ENCODE measurements at places on chromosomes 6 and 20. TPM values are rescaled to one million over a fixed set of nuclear protein-coding genes. Genes with fewer than 3 reads are reported as not detected.

- DNase-seq = no peak
These were observed 6.9 kb downstream of the TP53INP2 start for GRCh38 chr20:34710861-34711574.

Gene APOBEC2
- not detected for total RNA-seq

DNA sequence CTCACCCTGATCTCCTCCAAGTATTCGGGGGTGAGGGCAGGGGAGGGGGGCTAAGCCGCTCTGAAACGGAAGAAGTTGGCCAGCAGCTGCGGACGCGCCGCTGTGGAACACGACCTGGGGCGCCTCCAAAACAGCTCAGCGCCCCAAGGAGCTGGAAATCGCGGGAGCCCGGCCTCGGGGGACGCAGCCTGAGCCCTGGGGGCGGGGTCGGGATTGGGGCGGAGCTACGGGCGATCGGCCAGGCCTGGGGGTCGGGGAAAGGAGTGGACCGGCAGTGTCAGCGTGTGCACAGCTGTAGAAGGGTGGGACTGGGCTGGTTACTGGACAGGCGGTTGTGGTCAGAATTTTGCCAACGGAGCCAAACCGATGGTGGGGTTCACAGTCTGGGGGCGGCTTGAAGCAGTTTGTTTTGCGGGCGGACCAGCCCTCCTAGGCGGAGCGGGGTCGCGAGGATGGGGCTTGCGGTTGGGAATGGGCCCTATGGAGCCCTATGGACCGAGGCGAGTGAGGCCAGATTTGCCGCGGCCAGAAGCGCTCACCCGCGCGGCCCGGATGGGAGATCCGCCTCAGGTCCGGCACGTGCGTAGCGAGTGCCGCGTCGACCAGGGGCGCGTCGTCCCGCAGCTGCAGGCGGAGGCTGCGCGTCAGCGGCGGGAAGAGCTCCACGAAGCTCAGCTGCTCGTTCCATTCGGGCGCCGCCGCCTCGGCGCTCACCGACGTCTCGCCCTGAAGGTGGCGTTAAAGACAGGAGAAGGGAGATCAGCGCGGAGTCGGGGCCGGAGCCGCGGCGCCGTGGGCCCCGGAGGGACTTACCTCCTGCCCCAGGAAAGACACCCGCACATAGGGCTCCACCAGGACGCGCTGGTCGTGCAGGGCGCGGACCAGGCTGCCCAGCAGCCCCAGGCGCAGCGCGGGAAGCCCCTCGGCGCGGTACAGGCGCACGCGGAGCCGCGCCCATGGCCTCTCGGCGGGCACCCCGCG, 14.3 kb upstream of the SPAG4 start:
- DNase-seq = peak; percentile 66

DNA sequence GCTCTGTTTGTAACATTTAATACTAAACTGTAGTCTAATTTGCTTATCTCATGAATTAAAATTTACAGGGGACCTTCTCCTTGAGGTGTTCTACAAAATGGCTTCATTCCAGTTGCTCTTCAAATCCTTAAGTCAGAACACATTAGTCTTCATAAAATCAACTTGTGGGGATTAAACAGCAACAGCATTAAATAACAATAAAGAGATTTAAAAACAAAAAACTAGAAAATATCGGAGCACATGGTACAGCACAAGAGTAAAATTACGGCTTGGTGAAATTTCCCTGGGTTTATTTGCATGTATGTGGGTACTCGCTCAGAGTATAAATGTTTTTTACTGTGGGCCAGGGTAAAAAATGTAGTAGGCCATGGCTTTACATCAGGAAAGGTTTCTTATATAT, 12.0 kb downstream of the RRAGD start:
- no peak for DNase-seq

DNA sequence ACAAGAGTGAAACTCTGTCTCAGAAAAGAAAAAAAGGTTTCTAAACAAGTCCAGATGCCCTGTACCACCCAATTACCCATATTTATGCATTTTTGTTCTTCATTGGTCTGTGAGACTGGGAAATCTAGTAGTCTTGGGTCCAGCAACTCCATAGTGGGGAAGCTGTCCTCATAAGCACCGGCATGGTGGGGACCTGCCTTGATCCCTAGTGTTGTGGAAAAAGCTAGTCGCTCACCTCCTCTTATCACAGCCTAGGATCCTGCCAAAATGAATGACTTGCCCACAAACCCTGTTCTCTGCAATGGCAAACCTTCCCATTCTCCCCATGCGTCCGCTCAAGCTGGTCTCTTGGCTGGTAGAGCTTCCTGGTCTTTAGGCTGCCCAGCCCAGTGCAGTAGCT, 38.3 kb upstream of the GABRR1 start:
- no peak for DNase-seq

Gene PLAGL1
- 2.8 TPM for total RNA-seq

DNA sequence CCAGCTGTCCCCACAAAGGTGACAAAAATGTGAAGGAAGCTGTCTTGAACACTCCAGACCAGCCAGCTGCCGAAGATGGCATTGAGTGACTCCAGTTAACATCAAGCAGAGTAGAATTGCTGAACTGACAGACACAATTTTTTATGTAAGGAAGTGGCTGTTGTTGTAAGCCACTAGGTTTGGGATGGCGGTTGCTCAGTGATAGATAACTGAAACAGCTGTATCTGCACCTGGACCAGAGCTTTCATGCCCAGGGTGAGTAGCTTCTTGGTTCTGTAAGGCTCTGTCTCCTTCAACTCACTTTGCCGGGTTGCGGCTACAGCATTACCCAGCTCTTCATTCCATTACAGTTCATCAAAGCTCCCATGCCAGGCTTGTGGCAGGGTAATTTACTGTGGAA, 49.7 kb upstream of the DDR1 start:
- peak; percentile 19 for DNase-seq

DNA sequence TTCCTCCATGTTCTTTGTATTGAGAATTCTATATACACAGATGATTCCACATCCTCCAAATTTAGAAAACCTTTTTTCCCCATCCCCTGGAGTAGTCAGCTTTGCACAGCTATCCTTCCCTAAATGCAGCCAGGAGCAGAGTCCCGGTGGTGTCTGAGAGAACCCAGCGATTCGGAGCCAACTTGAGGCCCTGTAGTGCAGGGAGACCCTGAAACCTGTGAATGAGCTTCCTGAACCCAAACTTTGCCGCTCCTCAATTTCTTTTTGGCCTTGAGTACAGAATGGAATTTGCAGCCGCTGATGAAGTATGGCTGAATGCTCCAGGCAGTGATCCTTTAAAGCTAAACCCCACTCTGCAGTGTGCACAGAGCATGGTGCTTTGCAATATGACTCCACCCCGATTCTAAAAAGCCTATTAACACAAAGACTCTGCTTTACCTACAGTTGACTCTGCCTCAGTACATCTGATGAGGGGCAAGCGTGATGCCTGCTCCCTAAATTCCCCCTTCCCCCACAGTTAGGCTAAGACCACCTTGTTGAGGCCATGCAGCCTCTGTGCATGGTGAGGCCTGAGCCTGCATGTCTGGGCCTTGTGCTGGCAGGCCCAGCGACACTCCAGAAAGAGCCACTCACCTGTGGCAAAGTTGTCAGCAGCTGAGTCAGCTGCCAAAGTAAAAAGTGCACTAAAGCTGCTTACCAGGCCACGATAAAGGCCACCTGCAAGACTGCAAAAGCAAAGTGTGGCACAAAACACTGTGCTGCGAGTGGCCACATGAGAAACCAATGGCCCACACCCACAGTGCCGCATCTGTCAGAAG, 82.1 kb downstream of the PLEKHG1 start:
- no peak for DNase-seq

All from CD4-positive, CD25-positive, alpha-beta regulatory T cell (primary cell).